ENCODE measurements at places on chromosomes 11 and 22.
A peak's percentile ranks its signal among the peaks of the same experiment; 100 is the strongest.

- DNase-seq = peak; percentile 73
These were observed 43.0 kb upstream of the USP47 start for GRCh38 chr11:11798586-11799438.

- DNase-seq = no peak
These were observed 225.5 kb upstream of the POU2AF2 start for GRCh38 chr11:111019871-111020670.

DNA sequence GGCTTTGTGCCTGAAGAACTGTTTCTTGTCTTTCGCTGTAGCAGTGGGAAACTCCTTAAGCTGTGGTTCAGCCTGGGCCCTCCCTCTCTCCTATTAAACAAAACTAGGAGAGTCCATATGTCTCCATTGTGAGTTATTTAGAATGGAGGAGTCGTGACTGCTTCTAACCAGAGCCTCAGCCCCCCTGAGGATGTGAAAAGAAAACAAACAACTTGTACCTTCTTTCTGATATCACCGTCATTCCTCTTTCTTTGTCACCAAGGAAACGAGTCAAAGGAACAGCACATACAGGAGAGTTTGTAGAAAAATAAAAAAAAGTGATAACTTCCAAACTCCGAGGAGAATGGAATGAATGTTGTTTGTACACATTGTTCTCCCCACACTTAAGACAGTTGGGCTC is 11.6 kb upstream of the EXT2 start:
- DNase-seq = no peak

DNA sequence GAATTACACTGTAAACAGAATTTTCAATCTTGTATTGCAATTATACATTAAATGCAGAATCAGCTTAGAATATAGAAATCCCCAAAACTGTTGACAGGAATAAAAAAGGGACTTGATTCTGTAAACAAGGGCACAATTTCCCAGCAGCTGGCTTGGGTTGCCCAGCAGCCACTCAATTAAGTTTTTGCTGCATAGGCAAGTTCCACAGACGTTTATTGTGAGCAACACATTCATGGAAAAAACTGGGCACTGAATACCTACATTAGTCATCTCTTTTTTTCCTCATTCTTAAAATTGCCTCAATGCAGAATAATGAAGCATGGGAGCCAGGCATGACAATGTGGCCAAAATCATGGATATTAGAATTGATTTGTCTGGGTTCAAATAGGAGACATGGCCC is 421.8 kb upstream of the ANO5 start:
- DNase-seq = no peak

GRCh38 chr11:100825626-100826025 is 138.5 kb downstream of the ARHGAP42 start:
- DNase-seq = no peak

- no peak for DNase-seq
These were observed 22.8 kb upstream of the NAP1L4 start for GRCh38 chr11:3014943-3015342.

DNA sequence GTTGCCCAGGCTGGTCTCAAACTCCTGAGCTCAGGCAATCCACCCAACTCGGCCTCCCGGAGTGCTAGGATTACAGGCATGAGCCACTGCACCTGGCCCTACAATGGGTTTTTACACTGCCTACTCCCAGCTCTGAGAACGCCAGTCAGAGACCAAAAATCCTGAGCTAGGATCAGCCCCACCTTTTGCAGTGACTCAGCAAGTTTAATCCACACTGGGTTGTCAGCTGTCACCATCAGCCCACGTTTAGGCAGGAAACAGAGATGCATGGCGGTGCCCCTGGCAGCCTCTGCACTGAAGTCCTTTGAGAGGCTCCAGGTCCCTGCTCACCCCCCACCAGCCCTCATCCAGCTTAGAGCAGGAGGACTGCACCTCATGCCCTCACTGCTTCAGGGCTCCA is 117.6 kb downstream of the ARHGAP8 start:
- peak; percentile 17 for DNase-seq

DNA sequence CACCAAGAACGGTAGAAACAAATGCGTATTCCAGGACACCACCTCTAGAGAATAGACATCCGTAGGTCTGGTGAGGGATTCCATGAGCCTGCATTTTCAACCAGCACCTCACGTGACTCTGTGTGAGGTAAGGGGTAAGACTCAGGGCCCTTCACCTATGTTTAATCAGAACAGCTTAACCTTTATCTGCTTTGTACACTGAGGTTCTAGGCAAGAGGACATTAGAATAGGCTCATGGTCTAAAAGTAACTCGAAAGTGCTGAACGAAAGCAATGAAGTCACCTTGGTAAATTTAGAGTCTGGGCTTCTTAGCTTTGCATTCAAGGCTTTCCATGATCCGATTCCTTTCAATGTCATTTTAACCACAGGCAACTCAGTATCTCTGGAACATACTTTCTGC is 270.5 kb upstream of the CADM1 start:
- DNase-seq = no peak

- DNase-seq = no peak
These were observed 61.1 kb downstream of the GGTLC2 start for GRCh38 chr22:22705328-22706100.

GRCh38 chr11:117547195-117547850 is 219.7 kb downstream of the CEP164 start:
- DNase-seq = no peak

- no peak for DNase-seq
These were observed 12.1 kb upstream of the APOA1 start for GRCh38 chr11:116849486-116849885.

DNA sequence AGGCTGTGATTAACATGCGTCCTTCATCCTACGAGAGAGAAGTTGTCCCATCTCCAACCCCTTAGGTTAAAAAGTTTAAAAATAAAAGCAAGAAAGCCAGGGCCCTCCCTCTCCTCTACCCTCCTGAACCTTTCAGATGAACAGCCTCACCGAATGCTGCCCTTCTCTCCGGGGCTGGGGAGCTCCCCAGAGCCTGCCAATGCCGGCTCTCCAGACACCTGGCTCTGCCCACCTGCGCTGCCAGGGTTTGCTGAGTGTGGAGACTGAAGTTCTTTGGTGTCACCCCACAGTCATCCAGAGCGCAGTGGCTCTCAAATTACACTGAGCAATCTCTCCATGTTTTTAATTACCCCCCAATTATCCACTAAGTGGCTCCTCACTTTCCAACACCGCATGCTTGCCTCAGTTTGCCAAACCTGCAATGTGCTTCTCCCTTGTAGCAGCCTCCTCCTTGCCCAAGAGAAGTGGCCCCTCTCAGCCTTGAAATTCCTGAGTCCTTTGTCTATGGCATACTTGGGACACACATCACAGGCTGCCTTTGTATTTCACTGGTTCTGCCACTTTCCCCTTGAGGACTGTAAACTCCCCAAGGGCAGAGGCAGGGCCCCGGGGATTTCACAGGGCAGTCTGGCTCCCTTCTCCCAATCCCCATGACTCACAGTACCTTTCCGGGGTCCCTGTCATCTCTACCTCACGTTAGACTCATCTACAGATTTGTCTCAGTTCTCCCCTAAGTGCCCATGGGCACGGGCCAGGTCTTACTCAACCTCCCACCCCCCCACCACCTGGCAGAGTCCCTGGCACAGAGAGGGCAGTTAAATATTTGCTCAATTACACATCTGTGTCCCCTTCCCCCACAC is 2.0 kb downstream of the MYH9 start:
- peak; percentile 86 for DNase-seq

- DNase-seq = no peak
These were observed 1475.5 kb upstream of the TENM4 start for GRCh38 chr11:80916173-80916798.

All from activated CD4-positive, alpha-beta T cell treated with anti-CD3 and anti-CD28 coated beads, Interleukin-10, Interleukin-2, amounts not matched to agents 100 ng/mL and 50 ng/mL, durations not matched to agents 16 hours and 8 hours (primary cell).